ENCODE measurements at places on chromosomes 16 and 17. TPM values are rescaled to one million over a fixed set of nuclear protein-coding genes. Genes with fewer than 3 reads are reported as not detected.

Gene OR1A1
- not detected for total RNA-seq

GRCh38 chr17:82781894-82782274 lies 30.0 kb downstream of the TBCD start:
- DNase-seq: peak; percentile 95

Gene HOXB13
- total RNA-seq: not detected

Gene ATXN2L
- total RNA-seq: 210 TPM

DNA sequence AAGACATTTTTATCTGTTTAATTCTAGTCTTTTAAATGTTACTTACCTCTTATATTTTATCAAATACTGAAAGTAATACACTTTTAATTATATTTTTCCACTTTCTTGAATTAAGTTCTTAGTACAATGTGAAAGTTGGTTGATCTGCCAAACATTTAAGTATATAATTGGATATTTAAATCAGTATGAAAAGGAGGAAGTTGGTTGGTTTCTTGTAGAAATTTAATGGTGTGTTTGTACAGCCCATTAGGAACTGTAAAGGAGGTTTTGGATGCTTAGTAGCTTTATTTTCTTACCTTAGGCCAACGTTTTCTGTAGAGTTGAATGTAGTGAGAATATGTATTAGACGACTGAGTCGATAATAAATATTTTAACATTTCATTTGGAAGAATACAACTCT lies 5.4 kb downstream of the NFATC3 start:
- DNase-seq: no peak

- DNase-seq: no peak
Observed at GRCh38 chr17:43769426-43769825, 9.4 kb downstream of the DUSP3 start.

Gene HEATR9
- not detected for total RNA-seq

DNA sequence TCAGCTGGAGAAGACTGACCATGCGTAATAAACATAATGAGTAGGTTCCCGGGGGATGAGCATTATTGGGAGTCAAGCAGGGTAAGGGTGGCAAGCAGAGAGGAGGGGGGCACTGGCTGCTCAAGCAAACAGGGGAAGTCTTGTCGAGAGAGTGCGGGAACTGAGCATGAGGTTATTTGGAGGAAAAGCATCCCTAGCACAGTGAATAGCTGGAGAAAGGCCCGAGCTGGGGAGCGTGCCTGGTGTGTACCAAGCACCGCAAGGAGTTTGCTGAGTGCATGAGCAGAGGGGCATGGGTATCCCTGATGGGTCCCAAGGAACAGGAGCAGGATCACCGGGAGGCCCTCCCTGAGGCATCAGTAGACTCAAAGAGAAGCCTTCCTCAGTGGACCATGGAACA lies 17.2 kb downstream of the CYTH1 start:
- DNase-seq: no peak

Gene SBK1
- total RNA-seq: 5.0 TPM

Gene PRCD
- 1.3 TPM for total RNA-seq

GRCh38 chr16:59260892-59261291 lies 526.8 kb upstream of the GOT2 start:
- no peak for DNase-seq

Gene CA7
- total RNA-seq: not detected

GRCh38 chr16:85193876-85194275 lies 81.6 kb upstream of the CIBAR2 start:
- DNase-seq: no peak

GRCh38 chr17:6753006-6753445 lies 2.8 kb upstream of the XAF1 start:
- no peak for DNase-seq

DNA sequence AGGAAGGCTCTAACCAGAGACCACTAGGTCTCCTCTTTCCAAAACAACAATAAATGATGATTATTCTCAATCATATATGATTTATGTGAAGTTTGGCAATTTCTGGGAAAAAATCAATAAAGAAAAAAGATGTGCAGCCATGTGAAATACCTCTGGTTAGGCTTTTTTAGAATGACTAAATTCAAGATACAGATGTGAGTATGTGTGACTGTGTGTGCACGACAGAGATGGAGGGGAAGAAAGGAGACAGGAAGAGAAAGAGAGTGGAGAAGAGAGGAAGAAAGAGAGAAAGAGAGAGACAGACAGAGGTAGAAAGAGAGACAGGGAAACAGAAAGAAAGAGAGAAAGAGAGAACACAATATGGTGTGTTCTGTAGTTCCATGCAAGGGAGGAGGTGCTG lies 558.6 kb upstream of the CDH5 start:
- DNase-seq: no peak

All from osteocyte (in vitro differentiated cells).